Transverse colon (tissue), 4 donors: ENCODE measurements at places on chromosomes 1 and 21.

- H3K27ac ChIP-seq: no peak overlapping the region
- no peaks in the 10 kb centered on the region for H3K36me3 ChIP-seq
- DNase-seq: no peak
- H3K27me3 ChIP-seq: no peaks in the 10 kb centered on the region
Observed at GRCh38 chr1:158607296-158607695, 2.2 kb downstream of the OR10Z1 start.

- no peak overlapping the region for H3K4me3 ChIP-seq
- H3K27me3 ChIP-seq: no peaks in the 10 kb centered on the region
- no peak overlapping the region for H3K27ac ChIP-seq
- DNase-seq: no peak
- no peaks in the 10 kb centered on the region for H3K4me1 ChIP-seq
- H3K36me3 ChIP-seq: no peaks in the 10 kb centered on the region
Observed at GRCh38 chr1:92797961-92798360, 13.1 kb upstream of the EVI5 start.

- H3K27ac ChIP-seq: no peak within 1 kb of the TSS
- H3K4me1 ChIP-seq: no peaks in the 10 kb centered on the region
- no peak for DNase-seq
- no peaks in the 10 kb centered on the region for H3K27me3 ChIP-seq
Observed at GRCh38 chr1:119506941-119507340, at the start of gene HSD3B1. Gene HSD3B1 (plus strand): TSS chr1:119507210. CDS start chr1:119507477, 267 bp downstream.

DNA sequence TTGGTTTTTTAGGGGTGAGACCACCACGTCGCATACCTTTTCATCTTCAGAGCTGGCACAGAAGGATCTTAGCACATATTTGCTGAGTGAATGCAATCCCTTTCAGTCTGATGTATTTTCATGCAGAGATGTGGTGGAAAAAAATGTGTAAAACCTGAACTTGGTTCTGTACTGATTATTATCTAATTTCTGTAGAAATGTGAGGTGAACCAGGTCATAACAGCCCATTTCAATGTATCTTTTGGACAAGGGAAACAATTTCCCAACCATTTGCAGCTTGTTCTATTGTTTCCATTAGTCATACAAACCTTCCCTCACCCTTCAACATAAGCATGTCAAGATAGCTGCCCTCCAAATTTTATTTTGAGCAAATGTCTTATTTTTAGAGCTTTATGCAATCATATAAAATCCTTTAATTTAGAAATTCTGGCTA lies 46.8 kb upstream of the RUNX1 start:
- DNase-seq: no peak
- H3K4me3 ChIP-seq: no peak overlapping the region
- H3K36me3 ChIP-seq: no peaks in the 10 kb centered on the region

DNA sequence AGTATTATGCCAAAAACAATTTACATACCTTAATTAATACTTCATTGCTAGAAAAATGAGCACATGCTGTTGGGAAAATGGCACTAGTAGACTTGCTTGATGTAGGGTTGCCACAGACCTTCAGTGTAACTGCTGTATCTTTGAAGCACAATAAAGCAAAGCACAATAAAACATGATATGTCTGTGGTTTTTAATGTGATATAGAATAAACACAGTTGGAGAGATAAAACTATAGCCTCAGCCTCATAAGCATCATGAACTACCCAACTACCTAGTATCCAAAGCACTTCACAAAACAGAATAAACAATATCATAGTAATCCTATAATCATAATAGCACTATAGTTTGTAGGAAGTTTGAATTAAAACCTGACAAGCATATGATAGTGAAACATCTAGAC lies 143.5 kb downstream of the SYT14 start:
- no peak overlapping the region for H3K27ac ChIP-seq
- H3K4me3 ChIP-seq: no peak overlapping the region
- no peaks in the 10 kb centered on the region for H3K36me3 ChIP-seq
- no peaks in the 10 kb centered on the region for H3K4me1 ChIP-seq

DNA sequence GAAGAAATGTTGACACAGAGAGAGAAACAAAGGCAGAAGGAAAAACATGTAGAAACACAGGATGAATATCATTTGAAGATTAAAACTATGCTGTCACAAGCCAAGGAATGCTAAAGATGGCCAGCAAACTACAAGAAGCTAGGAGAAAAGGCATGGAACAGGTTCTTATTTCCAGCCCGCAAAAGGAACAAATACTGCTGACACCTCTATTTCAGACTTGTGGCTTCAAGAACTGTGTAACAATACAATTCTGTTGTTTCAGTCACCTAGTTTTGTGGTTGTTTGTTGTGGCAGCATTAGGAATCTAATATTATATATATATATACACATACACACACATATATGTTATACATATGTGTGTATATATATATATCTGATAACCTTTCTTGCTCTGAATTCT lies 1543.9 kb downstream of the KCNT2 start:
- no peak overlapping the region for H3K4me3 ChIP-seq
- H3K27me3 ChIP-seq: no peaks in the 10 kb centered on the region
- no peaks in the 10 kb centered on the region for H3K36me3 ChIP-seq
- no peaks in the 10 kb centered on the region for H3K4me1 ChIP-seq
- no peak for DNase-seq
- H3K27ac ChIP-seq: no peak overlapping the region

- H3K36me3 ChIP-seq: no peaks in the 10 kb centered on the region
- H3K27ac ChIP-seq: peak overlapping the region; percentile 94
- peak overlapping the region; percentile 75 for H3K4me3 ChIP-seq
- no peaks in the 10 kb centered on the region for H3K27me3 ChIP-seq
- DNase-seq: peak; percentile 51
Observed at GRCh38 chr1:215567491-215568298, 591 bp downstream of the KCTD3 start.

- H3K36me3 ChIP-seq: no peaks in the 10 kb centered on the region
- DNase-seq: no peak
- no peak overlapping the region for H3K27ac ChIP-seq
- no peaks in the 10 kb centered on the region for H3K4me1 ChIP-seq
- no peaks in the 10 kb centered on the region for H3K27me3 ChIP-seq
Observed at GRCh38 chr1:41576620-41577019, 92.1 kb upstream of the EDN2 start.

- H3K36me3 ChIP-seq: no peaks in the 10 kb centered on the region
- peaks cover 97% of the 10 kb centered on the region for H3K4me1 ChIP-seq
- peak overlapping the region; percentile 99 for H3K27ac ChIP-seq
- no peaks in the 10 kb centered on the region for H3K27me3 ChIP-seq
Observed at GRCh38 chr1:156492591-156493080, 7.9 kb downstream of the MEF2D start.

DNA sequence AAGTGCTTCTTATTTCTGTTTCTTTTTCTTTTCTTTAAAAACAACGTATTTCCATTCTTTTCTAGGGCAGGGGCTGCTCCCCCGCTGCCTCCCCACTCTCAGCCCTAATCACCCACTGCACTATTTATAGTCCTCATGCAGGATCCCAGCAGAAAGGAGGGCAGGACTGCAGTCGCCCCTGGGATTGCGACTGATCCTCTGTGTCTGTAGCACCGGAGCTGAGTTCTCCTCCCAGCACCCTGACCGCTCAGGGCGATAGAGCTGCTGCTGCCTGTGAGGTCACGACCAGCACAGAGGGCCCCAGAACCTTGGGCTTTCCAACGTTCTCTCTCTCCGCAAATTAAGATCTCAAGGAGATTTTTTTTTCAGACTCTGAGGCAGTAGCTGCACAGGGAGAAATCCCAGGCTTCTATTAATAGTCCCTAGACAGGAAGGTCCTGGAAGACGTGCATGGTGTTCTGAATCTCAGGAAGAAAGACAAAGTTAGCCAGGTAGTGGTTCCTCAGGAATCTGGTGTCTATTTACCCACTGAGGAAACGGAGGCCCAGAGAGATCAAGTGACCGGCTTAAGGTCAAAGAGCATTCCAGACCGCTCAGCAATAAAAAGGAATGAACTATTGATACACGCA lies 46.8 kb downstream of the PRAMEF20 start:
- H3K36me3 ChIP-seq: no peaks in the 10 kb centered on the region
- DNase-seq: no peak
- no peak overlapping the region for H3K27ac ChIP-seq
- no peak overlapping the region for H3K4me3 ChIP-seq
- peaks cover 19% of the 10 kb centered on the region for H3K27me3 ChIP-seq

DNA sequence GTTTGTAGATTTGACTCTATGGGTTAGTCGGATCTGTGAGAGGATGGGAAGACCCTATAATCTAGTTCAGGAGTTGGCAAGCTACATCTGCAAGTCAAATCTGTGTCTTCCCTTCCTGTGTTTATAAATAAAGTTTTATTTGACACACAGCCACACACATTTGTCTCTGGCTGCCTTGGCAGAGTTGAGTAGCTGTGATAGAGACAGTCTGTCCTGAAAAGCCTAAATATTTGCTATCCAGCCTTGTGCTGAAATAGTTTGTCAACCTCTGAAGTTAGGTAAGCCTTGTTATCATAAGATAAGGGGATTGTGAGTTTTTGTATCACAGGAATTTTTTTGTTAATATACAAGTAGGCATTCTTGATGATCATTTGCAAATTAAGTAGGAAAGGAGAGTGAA lies 136.8 kb downstream of the NOS1AP start:
- DNase-seq: no peak
- no peaks in the 10 kb centered on the region for H3K36me3 ChIP-seq
- peak overlapping the region; percentile 76 for H3K27ac ChIP-seq
- H3K4me3 ChIP-seq: no peak overlapping the region

GRCh38 chr1:226716577-226716976 lies 22.5 kb downstream of the ITPKB start:
- peaks cover 6% of the 10 kb centered on the region for H3K4me1 ChIP-seq
- no peaks in the 10 kb centered on the region for H3K27me3 ChIP-seq
- no peaks in the 10 kb centered on the region for H3K36me3 ChIP-seq

- DNase-seq: peak; percentile 48
- H3K36me3 ChIP-seq: no peaks in the 10 kb centered on the region
- H3K27ac ChIP-seq: peak overlapping the region; percentile 67
- no peaks in the 10 kb centered on the region for H3K27me3 ChIP-seq
- peaks cover 34% of the 10 kb centered on the region for H3K4me1 ChIP-seq
Observed at GRCh38 chr1:182301467-182302198, 90.0 kb downstream of the GLUL start.

DNA sequence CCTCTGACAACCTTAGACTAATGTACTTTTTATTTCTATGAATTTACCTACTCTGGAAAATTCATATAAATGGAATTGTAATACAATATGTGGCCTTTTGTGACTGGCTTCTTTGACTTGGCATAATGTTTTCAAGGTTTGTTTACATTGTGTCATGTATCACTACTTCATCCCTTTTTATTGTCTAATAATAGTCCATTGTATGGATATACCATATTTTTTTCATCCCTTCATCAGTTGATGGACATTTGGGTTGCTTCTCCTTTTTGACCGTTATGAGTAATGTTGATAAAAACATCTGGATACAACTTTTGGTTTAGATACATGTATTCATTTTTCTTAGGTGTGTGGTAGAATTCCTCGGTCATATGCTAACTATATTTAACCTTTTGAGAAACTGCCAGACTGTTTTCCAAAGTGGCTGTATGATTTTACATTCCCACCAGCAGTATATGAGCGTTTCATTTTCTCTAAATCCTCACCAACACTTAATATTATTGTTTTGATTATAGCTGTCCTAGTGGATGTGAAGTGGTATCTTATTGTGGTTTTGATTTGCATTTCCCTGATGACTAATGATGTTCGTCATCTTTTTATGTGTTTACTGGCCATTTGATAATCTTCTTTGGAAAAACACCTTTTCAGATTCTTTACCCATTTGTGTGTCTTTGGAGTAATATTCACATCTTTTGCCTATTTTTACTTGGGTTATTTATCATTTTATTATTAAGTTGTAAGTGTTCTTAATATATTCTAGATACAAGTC lies 3.5 kb downstream of the RO60 start:
- no peaks in the 10 kb centered on the region for H3K36me3 ChIP-seq
- peaks cover 44% of the 10 kb centered on the region for H3K4me1 ChIP-seq
- no peak for DNase-seq
- no peak overlapping the region for H3K4me3 ChIP-seq
- no peak overlapping the region for H3K27ac ChIP-seq
- no peaks in the 10 kb centered on the region for H3K27me3 ChIP-seq

DNA sequence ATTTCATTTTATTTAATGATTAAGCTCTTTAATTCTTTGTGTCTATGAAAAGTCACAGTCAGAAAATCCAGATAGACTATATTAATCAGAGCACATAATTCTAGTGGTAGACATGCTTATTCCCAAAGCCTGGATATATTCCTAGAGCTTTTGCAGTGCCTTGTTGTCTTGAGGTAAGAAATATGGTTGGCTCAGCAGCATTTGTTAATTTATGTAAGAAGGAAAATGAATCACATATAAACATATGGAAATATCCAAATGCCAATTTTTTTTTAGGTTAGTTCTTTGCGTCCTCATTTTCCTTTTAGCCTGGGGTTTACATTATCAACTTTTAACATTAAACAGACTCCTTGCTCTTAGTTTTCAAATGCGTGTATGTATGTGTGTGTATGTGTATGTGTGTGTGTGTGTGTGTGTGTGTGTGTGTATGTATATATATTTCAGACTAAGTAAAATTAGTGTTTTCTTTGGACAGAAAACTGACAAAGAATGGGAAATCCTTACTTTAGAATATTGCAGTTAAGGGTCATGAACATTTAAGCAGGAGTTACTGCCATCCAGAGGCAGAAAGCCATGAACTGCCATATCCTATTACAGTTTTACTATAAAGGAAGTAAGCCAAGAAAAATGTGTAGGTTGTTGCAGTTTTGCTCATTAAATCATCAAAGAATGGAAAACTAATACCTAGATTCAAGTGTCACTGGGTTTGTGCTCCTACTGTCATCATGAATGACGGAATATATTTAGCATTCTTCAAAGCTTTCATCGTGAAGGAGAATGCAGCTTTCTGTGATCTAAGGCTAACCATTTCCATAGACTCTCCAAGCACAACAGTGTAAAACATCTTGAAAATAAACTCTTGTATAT lies 477.1 kb upstream of the NR5A2 start:
- H3K4me3 ChIP-seq: no peak overlapping the region
- no peak overlapping the region for H3K27ac ChIP-seq
- H3K36me3 ChIP-seq: no peaks in the 10 kb centered on the region
- no peak for DNase-seq

DNA sequence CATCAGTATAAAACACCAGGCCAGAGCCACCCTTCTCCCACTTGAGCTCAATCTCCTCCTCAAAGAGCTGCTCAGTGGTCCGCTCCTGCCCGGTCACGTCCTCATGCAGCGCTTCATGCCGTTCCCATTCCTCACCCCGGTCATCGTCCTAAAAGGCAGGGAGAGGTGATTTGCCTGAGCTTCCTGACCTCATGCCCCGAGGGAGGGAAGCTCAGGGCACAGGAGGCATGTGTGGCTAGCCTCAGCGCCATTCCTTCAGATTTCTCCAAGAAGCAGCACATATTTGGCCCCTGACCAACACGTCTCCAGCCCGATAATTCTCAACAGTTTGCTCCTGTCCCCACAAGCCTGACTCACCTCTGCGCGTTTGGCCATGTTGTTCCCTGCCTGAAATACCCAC lies 4.2 kb upstream of the GPN2 start:
- no peak for DNase-seq
- peaks cover 21% of the 10 kb centered on the region for H3K4me1 ChIP-seq
- H3K27ac ChIP-seq: no peak overlapping the region
- H3K36me3 ChIP-seq: peaks cover 16% of the 10 kb centered on the region

DNA sequence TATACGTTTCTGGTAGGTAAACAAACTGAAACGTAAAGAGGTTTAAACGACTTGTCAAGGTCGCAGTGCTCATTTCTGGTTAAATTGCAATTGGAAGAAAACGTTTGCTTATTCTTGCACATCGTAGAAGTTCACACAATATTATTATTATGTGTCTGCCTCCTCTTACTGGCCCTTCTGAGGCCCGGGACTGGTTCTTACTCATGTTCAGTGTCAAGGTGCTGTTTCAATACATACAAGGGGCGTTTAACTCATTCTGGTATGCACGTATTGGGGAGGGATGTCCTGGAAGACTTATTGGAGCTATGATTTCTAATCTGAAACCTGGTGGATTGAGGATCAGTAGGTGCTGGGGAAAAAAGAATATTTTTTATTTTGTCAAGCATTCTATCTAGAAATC lies 932 bp downstream of the RPF1 start:
- peaks cover 31% of the 10 kb centered on the region for H3K27me3 ChIP-seq
- DNase-seq: no peak
- peaks cover 24% of the 10 kb centered on the region for H3K36me3 ChIP-seq
- H3K27ac ChIP-seq: peak overlapping the region; percentile 91
